ENCODE measurements at places on chromosomes 1 and 21.
A peak's percentile ranks its signal among the peaks of the same experiment; 100 is the strongest.

GRCh38 chr1:245939756-245940345 lies 567.2 kb downstream of the SMYD3 start:
- ATAC-seq, result no peak

- no peak for ATAC-seq
Measured at GRCh38 chr1:59514061-59514909, 217.4 kb downstream of the FGGY start.

GRCh38 chr21:39669976-39670661 lies 57.4 kb downstream of the B3GALT5 start:
- ATAC-seq, result no peak

DNA sequence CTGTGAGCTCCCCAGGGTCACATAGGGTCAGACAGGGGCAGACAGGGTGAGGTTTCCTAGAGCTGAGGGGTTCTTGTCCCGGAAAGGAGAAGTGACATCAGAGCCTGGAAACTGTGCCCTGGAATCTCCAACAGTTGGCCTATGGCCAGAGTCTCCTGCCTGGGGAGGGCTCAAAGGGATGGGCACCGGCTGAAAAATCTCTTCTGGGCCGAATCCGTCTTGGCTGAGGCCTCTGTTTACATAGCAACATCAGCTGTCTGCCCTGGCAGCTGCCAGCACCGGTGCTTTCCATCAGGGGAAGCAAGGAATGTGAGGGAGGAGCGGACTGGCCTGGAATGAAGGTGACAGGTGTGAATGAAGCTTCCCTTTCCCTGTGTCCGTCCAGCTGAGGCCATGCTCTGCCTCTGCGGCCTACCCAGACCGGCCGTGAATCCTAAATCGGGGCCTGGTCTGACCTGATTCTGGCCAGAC lies 30.7 kb downstream of the VASH2 start:
- ATAC-seq, result no peak

GRCh38 chr1:26972390-26972789 lies 12.1 kb upstream of the KDF1 start:
- ATAC-seq, result peak; percentile 37

GRCh38 chr1:175632667-175633066 lies 110.7 kb downstream of the TNR start:
- no peak for ATAC-seq

GRCh38 chr1:212045981-212046380 lies 10.4 kb downstream of the DTL start:
- no peak for ATAC-seq

DNA sequence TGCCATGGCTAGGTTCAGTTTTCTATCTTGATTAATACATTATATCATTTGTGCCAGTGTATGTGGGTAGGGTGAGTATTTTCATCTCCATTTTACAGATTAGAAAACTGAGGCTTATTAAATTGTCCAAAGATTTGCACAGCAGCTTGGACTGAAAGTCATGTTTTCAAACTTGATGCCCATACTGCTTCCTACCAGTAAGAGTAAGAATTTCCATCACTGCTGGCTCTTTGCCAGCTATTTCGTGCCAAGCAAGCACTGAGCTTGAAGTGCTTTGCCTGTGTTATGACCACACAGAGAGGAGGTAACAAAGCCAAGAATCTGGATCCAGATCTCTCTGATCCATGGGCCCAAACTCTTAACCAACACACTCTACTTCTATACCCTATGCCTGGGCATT lies 295.0 kb downstream of the VAV3 start:
- ATAC-seq, result no peak

- ATAC-seq, result no peak
Measured at GRCh38 chr1:66247415-66248208, 286.3 kb upstream of the SGIP1 start.

GRCh38 chr1:158058237-158058985 lies 65.0 kb downstream of the KIRREL1 start:
- ATAC-seq, result no peak

- peak; percentile 71 for ATAC-seq
Measured at GRCh38 chr1:67468066-67468718, 38.0 kb upstream of the SERBP1 start.

DNA sequence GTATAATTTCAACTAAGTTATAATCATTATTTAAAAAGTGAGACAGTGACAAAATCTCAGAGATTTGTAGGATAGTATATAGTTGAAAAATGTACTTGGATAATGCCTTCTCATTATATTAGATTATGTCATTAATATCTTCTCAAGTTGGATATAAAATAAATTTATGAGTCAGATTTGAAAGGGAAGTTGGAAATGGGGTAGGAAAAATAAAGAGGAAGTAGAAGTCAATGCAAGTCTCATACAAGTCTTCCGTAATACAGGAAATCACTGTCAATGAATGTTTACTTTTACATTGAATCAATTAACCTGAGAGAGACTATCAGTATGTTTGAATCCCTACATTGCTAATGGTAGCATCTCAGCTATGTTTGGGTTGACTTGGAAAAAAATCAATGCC lies 16.2 kb upstream of the RNPC3 start:
- no peak for ATAC-seq

DNA sequence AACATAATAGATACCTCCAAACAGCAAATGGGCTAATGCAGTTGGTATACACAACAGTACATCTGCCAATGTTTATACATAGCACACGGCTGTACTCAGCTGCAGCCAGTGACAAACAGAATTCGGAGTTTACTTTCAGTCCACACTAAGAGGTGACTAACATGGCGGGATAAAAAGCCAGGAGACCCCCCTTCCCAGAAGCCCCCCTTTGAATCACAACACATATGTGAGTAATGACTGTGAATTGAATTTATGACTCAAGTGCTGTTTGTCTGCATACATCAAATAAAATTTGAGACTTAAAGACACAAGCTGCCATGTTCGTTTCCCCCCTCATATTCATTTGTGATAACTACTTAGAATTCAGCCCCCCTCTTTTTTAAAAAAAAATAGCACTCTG lies 113.2 kb downstream of the RUNX1 start:
- ATAC-seq, result no peak

- ATAC-seq, result peak; percentile 59
Measured at GRCh38 chr21:25791319-25791718, 56.5 kb downstream of the GABPA start.

DNA sequence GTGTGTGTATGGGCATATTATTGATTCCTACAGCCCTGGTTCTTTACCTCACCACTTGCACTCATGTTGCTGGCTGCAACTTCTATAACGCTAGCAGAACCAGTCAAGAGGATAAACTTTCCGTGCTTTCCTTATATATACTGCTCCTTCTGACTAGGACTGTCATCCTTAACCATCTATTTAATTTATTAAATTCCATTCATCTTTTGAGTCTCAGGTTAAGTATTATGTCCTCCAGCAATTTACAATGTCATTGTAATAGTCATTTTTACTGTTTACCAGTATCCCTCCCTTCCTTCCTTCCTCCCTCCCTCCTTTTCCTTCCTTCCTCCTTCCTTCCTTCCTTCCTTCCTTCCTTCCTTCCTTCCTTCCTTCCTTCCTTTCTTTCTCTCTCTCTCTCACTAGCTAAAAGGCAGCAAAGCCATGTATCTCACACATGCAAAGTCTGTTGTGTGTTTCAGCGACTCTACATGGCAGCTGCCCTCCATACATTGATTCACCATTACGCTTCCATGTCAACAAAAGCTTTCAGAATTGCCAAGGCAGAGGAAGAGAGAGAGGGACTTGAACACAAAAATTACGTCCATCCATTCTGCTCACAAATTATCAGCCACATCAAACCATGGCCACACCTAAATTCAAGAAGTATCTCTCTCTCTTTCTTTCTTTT lies 73.8 kb downstream of the ZNF326 start:
- no peak for ATAC-seq

DNA sequence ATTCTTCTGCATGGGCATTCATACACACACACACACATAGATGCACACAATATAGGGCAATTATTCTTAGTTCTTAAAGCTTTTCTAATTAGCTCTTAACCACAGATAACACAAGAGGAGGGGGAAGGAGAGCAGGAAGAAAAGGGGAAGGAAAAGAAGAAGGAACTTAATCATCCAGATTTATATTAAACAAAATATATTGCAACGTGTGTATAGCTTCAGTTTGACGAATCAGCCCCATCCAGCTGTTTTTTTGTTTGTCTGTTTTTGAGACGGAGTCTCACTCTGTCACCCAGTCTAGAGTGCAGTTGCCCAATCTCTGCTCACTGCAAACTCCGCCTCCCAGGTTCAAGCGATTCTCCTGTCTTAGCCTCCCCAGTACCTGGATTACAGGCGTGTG lies 21.7 kb upstream of the ANKRD13C start:
- ATAC-seq, result no peak

- no peak for ATAC-seq
Measured at GRCh38 chr1:54362881-54363340, 43.3 kb downstream of the SSBP3 start.

- peak; percentile 64 for ATAC-seq
Measured at GRCh38 chr1:243850452-243851256, 611 bp upstream of the AKT3 start.

DNA sequence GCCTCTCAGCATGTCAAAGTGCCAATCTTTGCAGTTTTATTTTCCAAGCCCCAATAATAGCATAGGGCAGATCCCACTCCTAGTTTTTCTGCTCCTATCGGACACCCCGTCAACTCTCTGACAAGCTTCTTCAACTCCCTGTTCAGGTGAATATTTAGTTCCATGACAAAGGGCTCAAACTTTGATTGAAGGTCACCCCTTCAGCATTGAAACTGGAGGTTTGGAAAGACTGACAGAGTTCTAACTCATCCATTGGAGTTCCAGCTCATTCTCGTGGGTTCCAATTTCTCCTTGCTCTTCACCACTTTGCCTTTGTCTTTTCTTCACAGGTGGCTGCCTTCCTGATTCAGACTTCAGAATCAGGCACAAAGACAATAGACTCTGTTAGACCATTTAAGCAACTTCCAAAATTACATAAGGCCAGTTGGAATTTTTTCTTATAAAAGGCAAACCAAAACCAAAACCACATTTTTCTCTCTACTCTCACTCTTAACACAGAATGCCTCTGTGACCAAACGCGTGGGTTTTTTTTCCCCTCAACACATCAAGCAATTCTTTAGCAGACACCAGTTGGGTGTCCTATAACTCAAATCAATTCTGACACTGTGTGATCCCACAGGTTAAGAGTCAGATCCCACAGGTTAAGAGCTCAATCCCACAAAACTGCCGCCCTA lies 169.3 kb upstream of the USP25 start:
- no peak for ATAC-seq

DNA sequence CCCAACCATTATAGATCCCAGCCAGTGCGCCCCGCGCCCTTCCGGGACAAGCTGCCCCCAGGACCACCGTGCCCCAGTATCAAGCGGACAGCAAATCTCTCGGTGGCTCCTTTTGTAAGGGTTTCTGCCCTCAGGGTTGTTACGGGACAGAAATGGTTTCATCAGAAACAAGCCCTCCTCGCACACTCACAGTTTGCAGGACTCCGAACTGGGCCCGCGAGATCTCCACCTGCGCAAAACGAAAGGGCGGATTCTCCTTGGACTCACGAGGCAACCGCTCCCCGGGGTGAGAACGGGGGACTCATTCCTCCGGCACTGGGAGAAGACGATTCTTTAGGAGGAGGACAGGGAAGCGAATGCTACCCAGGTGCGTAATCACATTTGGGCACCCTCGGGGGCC lies 51.1 kb upstream of the H6PD start:
- ATAC-seq, result no peak

GRCh38 chr1:151037032-151037431 lies 646 bp downstream of the BNIPL start:
- ATAC-seq, result no peak

DNA sequence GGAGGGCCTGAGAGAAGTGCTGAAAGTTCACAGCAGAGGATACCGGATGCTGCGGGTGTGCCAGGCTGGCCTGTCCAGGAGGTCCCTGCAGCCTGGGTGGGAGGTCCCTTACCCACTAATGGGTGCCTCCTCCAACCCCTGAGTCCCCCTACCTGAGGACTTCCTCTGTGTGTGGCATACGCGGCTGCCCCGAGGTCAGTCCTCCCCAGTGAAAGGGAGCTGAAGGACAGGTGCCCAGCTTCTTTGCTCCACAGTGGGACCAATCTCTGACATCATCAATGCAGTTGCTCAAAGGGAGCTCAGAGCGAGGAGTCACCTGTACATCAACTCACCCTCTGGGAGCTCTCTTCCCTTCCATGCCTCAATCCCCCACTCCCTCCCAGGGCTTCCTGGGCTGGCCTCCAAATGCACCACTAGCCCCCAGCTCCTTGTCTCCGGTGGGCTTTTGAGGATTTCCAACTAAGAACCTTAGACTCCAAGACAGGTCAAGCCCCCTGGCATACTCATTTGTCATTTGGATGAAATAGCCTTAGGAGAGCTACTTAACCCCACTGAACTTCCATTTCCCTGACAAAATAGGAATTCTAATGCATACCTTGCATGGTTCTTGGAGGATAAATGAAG lies 53.9 kb downstream of the PDE9A start:
- no peak for ATAC-seq

GRCh38 chr1:60567256-60567655 lies 493.7 kb upstream of the C1orf87 start:
- no peak for ATAC-seq
